IMR-90 (cell line): ENCODE measurements at places on chromosomes 1 and 21. TPM values are rescaled to one million over a fixed set of nuclear protein-coding genes. Genes with fewer than 3 reads are reported as not detected.
A peak's percentile ranks its signal among the peaks of the same experiment; 100 is the strongest.

The S100A14 gene
- not detected in 2 replicates for total RNA-seq

The INTS7 gene
- total RNA-seq: 20.3 and 24.9 TPM in 2 replicates

- H3K27ac ChIP-seq: no peak overlapping the region
- H3K27me3 ChIP-seq: no peaks in the 10 kb centered on the region
- H3K4me3 ChIP-seq: no peak overlapping the region
- peaks cover 2% of the 10 kb centered on the region; the same call in 1 of the 2 replicates for H3K4me1 ChIP-seq
- no peaks in the 10 kb centered on the region for H3K36me3 ChIP-seq
Observed at GRCh38 chr1:78237364-78237916, 191.7 kb downstream of the GIPC2 start.

GRCh38 chr1:117122330-117123025 lies 929 bp upstream of the TRIM45 start:
- H3K36me3 ChIP-seq: peaks cover 4% of the 10 kb centered on the region; the same call in 1 of the 2 replicates
- peak overlapping the region; percentile 68 for H3K4me3 ChIP-seq
- H3K4me1 ChIP-seq: peaks cover 8% of the 10 kb centered on the region; the same call in 1 of the 2 replicates
- H3K27me3 ChIP-seq: peaks cover 3% of the 10 kb centered on the region
- H3K27ac ChIP-seq: peak overlapping the region; percentile 39

- no peak overlapping the region for H3K4me3 ChIP-seq
- H3K36me3 ChIP-seq: no peaks in the 10 kb centered on the region
- H3K27me3 ChIP-seq: no peaks in the 10 kb centered on the region
- no peak overlapping the region for H3K27ac ChIP-seq
Observed at GRCh38 chr21:42942244-42942643, 16.8 kb upstream of the ERVH48-1 start.

The CTTNBP2NL gene
- 22.0 and 31.7 TPM in 2 replicates for total RNA-seq

The WNT9A gene
- total RNA-seq: 0.18 and 0.28 TPM in 2 replicates

DNA sequence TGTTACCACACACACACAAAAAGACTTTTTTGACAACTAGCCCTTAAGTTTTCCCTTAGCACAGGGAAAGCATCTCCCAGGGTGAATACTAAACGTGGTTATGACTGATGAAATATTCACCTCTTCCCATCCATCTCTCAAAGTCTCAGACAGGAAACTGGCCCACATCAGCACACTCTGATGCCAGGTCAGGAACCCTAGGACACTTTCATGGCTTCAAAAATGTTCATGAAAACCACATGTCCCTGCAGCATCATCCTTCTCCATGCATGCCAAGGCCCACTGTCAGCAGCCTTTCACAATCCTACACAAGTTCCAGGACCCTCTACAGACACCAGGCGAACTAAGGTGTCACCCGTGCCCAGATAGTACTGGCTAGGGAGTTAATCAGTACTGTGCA lies 68.7 kb downstream of the DNTTIP2 start:
- no peak overlapping the region for H3K27ac ChIP-seq
- no peaks in the 10 kb centered on the region for H3K27me3 ChIP-seq
- H3K4me3 ChIP-seq: no peak overlapping the region
- no peaks in the 10 kb centered on the region for H3K36me3 ChIP-seq
- peak; percentile 17 for DNase-seq
- peaks cover 6% of the 10 kb centered on the region for H3K4me1 ChIP-seq

The SHCBP1L gene
- not detected in 2 replicates for total RNA-seq

DNA sequence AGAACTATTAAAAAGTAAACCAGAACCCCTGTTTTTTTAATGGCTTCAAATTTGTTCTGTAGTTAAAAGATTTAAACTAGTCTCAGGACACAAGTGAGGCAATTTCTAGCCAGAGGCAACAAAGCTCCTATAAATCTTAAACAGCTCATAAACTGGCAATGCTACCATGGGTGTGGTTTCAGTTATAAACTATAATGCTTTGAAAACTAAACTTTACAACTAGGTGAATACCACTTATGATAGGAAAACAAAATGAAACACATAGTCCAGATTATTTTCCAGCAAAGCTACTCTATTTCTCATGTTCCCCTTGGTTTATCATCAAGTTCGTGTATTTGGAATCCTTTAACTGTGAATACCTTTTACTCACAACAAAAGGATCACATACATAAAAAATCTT lies 282.5 kb downstream of the VAV3 start:
- no peaks in the 10 kb centered on the region for H3K4me1 ChIP-seq
- H3K27me3 ChIP-seq: no peaks in the 10 kb centered on the region
- no peak for DNase-seq
- H3K27ac ChIP-seq: no peak overlapping the region

GRCh38 chr1:234602334-234603220 lies 7.4 kb downstream of the IRF2BP2 start:
- peak overlapping the region; percentile 72 for H3K27ac ChIP-seq
- H3K36me3 ChIP-seq: peaks cover 16% of the 10 kb centered on the region
- peak overlapping the region; percentile 6; the same call in 1 of the 2 replicates for H3K4me3 ChIP-seq
- no peaks in the 10 kb centered on the region for H3K27me3 ChIP-seq
- DNase-seq: peak; percentile 98

The LCE2A gene
- not detected in 2 replicates for total RNA-seq

DNA sequence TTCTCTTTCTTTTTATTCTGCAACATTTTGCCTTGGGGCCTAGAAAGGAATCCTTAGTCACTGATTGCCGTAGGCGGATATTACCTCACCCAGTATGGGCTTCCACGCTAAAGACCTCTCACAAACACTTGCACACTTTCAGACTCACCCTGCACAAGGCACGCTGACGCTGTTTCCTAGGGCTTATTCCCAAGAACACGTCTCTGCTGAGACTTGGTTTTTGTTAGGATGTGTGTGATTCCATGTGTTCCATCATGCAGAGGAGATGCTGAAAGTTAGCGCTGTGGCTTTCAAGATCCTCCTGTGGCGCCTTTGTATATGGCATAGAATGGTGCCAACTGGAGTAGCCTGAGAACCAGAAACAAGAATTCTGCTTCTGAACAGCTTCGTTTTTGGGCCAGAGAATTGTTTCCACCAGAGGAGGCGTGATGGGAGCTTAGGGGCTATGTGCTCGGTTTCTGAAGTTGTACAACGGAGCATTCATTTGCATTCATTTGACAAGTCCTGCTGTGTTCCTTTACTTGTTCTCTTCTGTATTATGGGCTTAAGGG lies 297.0 kb downstream of the DISC1 start:
- H3K27me3 ChIP-seq: no peaks in the 10 kb centered on the region
- peak; percentile 47 for DNase-seq
- H3K27ac ChIP-seq: no peak overlapping the region
- peaks cover 4% of the 10 kb centered on the region for H3K4me1 ChIP-seq
- no peaks in the 10 kb centered on the region for H3K36me3 ChIP-seq

The CD247 gene
- not detected in 2 replicates for total RNA-seq

The TESK2 gene
- 0.83 and 0.90 TPM in 2 replicates for total RNA-seq

DNA sequence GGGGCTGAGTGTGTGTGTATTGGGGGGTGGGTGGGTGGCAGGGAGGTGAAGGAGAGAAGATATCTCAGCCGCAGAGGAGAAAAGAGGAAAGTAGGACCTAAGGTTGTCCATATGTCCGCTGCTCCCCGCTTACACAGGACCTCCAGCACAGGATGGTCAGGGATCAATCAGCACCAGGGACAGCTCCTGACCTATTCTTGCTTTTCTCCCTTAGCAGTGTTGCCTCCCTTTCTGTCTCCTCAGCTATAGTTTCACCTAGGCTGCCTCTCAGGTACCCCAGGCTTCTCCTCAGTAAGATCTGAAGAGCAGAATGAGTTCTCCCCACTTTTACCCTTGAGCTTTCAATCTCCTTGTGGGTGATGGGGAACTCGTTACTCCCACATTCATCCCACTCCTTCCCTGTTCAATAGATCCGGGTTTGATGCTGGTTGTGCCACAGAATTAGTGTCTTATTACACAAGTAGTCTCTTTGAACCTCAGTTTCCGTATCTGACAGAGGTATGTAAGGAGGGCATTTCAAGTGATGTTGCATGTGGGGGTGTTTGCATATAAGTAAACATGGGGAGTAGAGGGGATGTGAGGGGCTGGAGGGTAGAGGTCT lies 1.4 kb upstream of the DPH2 start:
- DNase-seq: no peak
- H3K4me3 ChIP-seq: no peak overlapping the region
- H3K27ac ChIP-seq: no peak overlapping the region
- peaks cover 19% of the 10 kb centered on the region for H3K36me3 ChIP-seq
- H3K27me3 ChIP-seq: no peaks in the 10 kb centered on the region
- H3K4me1 ChIP-seq: no peaks in the 10 kb centered on the region

The KCNK2 gene
- 86.9 TPM in 2 replicates for total RNA-seq

DNA sequence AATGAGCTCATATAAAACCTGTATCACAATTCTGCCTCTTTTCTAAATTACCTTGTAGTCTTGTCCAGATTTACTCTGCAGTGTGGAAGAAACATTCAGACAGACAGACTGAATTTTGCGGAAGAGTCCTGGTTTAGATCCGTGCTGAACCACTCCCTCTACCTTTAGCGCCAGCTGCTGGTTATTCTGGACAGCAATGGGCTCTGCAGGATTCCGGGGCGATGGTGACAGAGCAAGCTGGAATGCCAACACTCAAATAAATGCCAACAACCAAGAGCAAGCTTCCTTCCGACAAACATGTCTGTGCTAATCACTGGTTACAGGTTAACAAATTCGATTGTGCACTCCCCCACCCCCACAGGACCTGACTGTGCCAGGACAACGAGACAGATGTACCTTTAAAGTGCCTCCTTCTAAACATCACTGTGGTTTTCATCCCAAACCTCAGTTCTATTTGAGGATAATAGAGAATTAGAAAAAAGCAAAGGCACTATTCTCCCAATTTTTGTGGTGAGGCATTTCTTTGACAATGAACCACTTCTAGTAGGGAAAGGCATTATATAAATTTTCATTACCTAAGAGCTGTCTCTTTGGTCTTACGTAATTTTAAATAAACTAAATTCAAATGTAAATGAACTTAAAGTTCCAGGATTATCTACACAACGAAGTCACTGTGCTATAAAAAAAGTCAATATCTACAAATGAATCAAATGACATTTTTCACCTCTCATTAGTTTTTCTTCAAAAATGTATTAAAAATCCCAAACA lies 90.4 kb downstream of the INTS7 start:
- peak; percentile 22 for DNase-seq
- no peak overlapping the region for H3K4me3 ChIP-seq

The HTR6 gene
- not detected in 2 replicates for total RNA-seq

DNA sequence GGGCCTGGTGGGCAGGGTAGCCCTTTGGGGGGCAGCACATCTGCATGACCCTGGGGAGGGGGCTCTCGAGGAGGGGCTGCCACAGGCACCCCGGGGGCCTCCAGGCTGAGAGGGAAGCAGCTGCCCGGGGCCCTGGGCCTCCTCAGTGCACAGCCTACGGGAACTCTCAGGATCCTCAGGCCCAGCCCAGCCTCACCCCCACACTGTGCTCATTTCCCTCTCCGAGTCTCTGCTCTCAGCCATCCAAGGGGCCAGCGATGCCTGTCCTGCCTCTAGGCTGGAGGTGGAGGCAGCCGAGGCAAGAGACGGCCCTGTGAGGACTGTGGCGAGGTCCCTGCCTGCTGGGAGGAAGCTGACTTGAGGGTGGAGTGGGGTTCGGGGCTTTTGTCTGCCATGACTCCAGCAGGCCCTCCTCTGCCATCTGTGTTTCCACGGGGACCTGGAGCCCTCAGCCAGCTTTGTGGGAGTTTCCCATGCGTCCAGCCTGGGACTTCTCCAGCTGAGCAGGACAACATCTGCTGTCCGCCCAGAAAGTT lies 7.2 kb upstream of the PLEKHG5 start:
- no peak overlapping the region for H3K27ac ChIP-seq
- no peaks in the 10 kb centered on the region for H3K36me3 ChIP-seq
- H3K4me3 ChIP-seq: no peak overlapping the region
- peaks cover 9% of the 10 kb centered on the region for H3K4me1 ChIP-seq
